ENCODE measurements at places on chromosomes 3 and 15.

- no peak for DNase-seq
Measured at GRCh38 chr3:10263646-10264363, 15.5 kb downstream of the TATDN2 start.

GRCh38 chr3:136805795-136806194 lies 13.1 kb upstream of the SLC35G2 start:
- DNase-seq: no peak

DNA sequence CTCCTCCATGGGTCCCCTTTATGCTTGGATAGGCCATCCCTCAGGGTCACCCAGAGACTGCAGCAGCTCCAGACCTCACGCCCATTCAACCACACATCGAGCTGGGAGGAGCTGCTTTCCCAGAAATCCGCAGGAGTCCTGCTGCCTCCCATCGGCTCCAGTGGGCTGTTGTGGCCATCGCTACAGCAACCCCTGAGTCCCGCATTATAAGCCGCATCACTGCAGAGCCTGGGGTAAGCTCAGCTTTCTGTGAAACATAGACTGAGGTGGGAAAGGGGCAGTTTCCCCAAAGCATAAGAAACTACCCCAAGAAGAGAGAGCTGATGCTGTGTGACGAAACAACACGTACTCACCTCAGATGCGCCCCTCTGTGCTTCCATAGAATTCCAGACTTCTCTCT lies 35.7 kb downstream of the MRPL46 start:
- no peak for DNase-seq

GRCh38 chr15:59172289-59172901 lies 34.2 kb upstream of the LDHAL6B start:
- no peak for DNase-seq

DNA sequence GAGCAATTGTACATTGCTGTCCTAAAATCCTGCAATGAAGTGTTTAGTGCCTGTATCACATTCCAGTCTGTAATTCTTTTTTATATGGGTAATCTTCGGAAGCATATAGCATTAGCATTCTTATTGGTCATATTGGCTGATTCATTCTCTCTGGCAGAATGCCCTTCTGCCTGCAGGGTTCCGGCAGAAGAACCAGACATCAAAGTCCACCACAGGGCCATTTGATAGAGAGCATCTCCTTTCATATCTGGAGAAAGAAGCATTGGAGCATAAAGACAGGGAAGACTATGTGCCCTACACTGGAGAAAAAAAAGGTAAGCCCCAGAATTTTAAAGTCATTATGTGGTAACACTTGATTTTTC lies 39.6 kb downstream of the TMOD3 start:
- no peak for DNase-seq

- no peak for DNase-seq
Measured at GRCh38 chr3:52030714-52031310, 25.6 kb downstream of the DUSP7 start.

DNA sequence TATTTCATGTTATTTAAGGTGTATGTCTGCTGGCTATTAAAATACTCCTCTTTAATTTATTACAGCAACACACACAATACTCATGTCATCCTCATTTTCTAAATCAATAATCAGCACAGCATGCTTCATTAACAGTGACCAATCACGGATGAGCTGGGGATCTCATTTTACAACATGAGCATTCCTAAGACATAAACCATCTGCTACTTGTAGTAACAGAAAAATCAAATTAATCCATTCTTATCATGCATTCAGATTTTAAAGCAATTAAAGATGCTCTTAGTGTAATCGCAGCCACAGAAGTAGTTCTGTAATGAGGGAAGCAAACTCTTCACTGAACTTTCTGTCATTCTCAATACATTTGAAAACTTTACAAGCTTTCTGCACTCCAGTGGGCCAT lies 191.1 kb downstream of the TBC1D5 start:
- DNase-seq: no peak

- DNase-seq: no peak
Measured at GRCh38 chr3:118907909-118908308, 126.7 kb downstream of the IGSF11 start.

DNA sequence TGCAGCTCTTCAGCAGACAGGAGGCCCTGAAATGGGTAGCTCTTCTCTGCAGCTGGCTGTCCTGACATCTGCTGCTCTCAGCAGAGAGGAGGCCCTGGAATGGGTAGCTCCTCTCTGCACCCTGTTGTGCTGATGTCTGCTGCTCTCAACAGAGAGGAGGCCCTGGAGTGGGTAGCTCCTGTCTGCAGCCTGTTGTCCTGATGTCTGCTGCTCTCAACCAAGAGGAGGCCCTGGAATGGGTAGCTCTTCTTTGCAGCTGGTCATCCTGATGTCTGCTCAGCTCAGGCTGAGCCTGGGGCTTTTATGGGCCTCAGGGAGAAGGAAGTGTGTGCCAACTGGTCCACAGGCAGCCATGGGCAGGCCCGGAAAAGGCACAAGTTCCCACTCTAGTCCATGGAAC lies 66.6 kb downstream of the PIK3CB start:
- DNase-seq: no peak

DNA sequence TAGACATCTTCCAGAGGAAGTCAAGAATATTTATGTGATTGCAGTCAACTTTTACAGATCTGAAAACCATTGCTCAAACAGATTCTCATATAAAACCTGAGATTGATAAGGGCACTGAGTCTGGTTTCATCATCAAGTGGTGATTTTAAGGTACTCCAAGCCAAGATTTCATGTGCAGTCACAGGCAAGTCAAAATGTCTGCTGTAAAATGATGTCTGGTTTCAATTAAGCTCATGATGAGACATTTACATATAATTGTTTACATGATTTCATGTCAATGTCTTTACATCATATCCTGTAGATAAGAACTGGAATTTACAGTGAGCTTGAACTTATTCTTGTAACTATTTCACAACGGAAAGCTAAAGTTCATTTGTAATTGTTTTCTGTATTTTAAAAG lies 1215.5 kb downstream of the ROBO2 start:
- no peak for DNase-seq

DNA sequence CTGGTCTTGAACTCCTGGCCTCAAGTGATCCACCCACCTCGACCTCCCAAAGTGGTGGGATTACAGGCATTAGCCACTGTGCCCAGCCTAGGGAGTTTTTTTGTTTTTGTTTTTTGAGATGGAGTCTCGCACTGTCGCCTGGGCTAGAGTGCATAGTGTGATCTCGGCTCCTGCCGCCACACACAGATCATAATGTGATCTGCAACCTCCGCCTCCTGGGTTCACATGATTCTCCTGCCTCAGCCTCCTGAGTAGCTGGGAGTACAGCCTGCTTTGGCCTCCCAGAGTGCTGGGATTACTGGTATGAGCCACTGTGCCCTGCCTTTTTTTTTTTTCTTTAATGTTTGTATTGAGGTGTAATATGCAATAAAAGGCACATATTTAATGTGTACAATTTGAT lies 78.2 kb downstream of the SMAD3 start:
- no peak for DNase-seq

DNA sequence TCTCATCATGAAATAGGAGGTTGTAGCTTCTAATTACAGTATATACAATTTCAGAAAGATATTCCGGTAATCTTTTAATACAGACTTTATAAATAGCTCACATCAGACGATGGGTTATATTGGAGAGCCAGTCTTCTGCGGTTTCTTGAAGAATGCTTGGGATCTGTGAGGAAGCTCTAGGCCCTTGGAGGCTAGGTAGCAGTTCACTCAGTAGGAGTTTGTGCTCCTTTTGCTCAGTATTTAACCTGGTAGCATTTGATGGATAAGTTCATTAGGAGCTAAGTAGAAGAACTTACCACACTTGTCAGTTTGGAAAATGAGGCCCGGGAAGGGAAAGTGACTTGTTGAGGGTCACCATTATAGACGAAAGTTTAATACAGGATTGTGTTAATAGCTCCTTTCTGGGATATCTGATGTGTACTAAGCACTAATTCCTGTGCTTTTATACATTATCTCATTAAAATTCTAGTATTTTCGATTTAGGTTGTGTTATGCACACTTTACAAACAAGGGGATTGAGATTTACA lies 2.8 kb downstream of the FNDC3B start:
- DNase-seq: no peak

- no peak for DNase-seq
Measured at GRCh38 chr15:93861956-93862741, 369.2 kb upstream of the MCTP2 start.

DNA sequence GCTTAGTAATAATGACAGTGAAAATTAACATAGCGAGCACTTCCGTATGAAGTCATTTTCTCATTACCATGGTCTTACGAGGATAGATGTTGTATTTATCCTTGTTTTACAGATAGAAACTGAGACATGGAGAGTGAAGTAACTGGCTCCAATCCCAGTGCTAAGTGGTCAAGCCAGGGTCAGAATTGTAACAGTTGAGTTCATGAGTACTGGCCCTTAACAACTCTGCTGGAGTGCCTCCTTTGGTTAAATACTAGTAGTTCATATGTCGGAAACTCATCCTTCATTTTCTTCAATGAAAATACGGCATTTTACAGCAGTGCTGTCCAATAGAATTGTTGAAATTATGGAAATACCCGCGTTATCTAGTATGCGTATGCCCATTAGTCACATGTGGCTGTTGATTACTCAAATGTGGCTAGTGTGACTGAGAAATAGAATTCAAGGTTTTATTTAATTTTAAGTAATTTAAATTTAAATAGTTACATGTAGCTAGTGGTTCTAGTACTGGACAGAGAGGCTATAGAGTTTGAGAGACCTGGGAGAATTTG lies 32.5 kb downstream of the FNDC3B start:
- DNase-seq: no peak

- no peak for DNase-seq
Measured at GRCh38 chr3:73563896-73564582, 60.7 kb downstream of the PDZRN3 start.

DNA sequence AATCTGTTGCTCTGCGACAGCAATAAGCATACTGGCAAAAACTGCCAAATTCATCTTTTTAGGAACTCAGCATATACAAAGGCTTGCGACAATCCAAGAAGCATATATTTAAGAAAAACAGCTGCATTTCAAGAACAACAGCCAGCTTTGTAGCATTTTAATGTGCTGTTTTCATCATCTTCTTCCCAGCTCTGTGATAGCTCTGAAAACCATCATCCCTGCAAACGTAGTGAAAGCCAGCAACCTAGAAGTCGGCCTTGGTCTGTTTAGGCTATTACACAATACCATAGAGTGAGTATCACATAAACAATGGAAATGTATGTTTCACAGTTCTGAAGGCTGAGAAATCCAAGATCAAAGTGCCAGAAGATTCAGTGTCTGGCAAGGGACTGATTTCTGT lies 187.5 kb downstream of the NAALADL2 start:
- no peak for DNase-seq

DNA sequence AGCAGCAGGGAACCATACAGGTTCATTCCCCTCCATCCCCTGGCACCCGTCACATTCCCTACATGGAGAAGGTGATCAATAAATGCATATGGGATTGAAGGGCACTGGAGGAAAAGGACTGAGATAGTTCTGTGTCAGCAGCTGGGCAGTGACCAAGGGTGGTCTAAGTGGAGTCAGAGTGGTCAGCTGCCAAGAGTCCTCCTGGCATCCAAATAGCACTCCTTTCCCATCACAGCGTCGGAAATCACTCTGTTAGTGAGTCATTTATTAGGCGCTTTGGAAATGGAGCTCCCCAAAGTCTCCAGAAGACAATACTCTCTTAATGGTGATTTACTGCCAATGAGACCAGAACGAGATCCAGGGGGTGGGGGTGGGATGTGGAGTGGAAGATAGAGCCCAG lies 6.8 kb upstream of the TRH start:
- no peak for DNase-seq

GRCh38 chr3:3089017-3089416 lies 21.2 kb downstream of the IL5RA start:
- DNase-seq: no peak

DNA sequence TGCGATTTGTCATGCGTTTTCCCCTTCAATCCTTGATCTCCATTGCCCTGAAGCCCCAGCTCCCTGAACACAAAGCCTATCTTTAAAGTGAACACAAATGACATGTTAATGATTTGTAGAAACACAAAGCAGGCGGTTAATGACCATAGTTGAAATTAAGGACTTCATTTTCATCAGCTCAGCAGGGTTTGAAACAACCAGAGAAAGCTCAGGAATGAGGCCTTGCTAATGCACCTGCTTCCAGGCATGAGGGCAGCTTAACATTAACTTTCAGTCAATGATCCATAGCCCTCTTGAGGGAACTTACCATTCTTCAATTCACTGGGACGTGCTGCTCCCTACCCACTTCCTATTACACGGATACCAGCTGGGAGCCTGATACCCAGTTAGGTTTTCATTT lies 427.2 kb upstream of the CBLB start:
- no peak for DNase-seq

DNA sequence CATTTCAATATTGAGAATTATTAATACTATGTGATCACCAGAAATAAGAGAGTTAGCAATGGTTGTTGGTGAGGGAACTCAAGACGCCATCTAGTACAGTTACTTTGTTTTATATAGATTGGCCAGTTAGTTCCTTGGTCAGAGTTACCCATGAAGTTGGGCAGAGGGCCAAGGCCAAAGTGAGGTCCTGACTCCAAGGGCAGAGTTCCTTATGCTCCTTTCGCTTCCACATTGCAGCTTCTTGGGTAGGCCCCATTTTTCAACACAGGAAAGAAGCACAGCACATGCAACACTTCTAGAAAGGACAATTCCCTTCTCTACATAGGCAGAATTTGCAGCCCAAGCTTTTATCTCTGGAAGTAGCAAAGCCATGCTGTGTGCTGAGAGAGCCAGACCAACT lies 178.6 kb downstream of the KCNAB1 start:
- no peak for DNase-seq

GRCh38 chr15:93210995-93211394 lies 122.0 kb upstream of the RGMA start:
- no peak for DNase-seq

DNA sequence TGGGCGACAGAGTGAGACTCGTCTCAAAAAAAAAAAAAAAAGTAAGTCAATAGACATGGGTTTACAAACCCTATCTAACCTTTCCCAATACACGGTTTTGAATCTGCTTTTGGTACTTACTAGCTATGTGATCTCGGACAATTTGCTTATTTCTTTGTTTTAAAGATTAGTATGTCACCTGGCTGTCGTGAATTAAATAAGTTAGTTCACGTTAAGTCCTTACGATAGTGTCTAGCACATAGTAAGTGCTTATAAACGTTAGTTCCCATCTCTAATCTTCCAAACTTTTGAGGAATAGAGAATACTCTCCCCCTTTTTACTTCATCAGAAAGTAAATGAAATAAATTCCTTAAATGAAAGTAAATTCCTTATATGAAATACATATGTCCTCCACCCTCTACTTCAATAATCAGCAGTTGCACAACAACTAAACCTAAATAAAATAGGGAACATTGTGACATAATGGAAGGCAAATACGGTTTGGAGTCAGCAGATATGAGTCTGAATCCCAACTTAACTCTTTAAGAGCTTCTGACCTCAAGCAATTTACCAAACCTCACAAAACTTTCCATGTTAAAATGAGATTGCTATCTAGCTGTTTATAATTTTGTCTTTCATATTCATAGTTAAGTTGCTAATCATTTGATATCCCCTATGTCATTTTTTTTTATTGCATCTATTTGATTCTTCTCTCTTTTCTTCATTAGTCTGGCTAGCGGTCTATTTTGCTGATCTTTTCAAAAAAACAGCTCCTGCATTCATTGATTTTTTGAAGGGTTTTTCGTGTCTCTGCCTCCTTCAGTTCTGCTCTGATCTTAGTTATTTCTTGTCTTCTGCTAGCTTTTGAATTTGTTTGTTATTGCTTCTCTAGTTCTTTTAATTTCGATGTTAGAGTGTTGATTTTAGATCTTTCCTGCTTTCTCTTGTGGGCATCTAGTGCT lies 134.6 kb downstream of the PEAK1 start:
- DNase-seq: no peak

GRCh38 chr15:66880380-66881155 lies 178.5 kb downstream of the SMAD6 start:
- no peak for DNase-seq

- no peak for DNase-seq
Measured at GRCh38 chr15:94287794-94288246, 56.5 kb downstream of the MCTP2 start.

All from NCI-H1092 treated with DMSO at 0.1 percent for 48 hours (cell line).